ENCODE measurements at places on chromosomes 2 and 18. TPM values are rescaled to one million over a fixed set of nuclear protein-coding genes. Genes with fewer than 3 reads are reported as not detected.

- no peak for DNase-seq
Measured at GRCh38 chr2:95386031-95386430, 16.5 kb upstream of the FAHD2A start.

Gene CDK15
- 1.8 TPM for total RNA-seq

GRCh38 chr2:175383286-175383685 lies 201.8 kb upstream of the ATP5MC3 start:
- DNase-seq: no peak

GRCh38 chr2:238496756-238497609 lies 70.3 kb downstream of the ASB1 start:
- DNase-seq: peak; percentile 11

- DNase-seq: no peak
Measured at GRCh38 chr18:23574611-23575308, 11.5 kb downstream of the NPC1 start.

- no peak for DNase-seq
Measured at GRCh38 chr2:118989481-118989880, 47.5 kb downstream of the MARCO start.

DNA sequence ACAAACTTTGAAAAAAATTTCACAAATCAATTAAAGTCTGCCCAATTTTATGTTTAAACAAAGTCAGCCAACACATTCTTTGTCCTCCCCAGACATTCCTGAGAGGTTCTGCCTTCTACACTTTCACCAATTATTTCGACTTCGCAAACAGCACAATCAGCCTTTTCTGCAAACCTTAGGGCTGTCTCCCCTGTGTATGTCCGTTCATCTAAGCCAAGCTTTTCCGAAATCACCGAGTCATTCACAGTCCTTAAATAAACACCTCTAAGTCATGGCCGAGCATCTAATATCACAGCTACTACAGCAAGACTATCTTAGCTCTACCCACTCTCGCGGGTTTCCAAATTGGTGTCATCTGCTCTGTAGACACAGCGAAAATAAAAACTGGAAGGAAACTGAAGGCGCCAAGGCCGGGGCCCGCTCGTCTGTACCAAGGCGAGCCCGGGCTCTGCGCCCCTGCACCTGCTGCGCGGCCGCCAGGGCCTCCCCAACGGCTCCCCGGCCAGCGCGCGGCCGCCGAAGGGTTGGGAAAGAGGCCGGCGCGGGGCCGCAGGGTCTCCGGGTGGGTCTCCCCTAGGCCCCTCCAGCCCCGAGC lies 730 bp downstream of the ODC1 start:
- no peak for DNase-seq

DNA sequence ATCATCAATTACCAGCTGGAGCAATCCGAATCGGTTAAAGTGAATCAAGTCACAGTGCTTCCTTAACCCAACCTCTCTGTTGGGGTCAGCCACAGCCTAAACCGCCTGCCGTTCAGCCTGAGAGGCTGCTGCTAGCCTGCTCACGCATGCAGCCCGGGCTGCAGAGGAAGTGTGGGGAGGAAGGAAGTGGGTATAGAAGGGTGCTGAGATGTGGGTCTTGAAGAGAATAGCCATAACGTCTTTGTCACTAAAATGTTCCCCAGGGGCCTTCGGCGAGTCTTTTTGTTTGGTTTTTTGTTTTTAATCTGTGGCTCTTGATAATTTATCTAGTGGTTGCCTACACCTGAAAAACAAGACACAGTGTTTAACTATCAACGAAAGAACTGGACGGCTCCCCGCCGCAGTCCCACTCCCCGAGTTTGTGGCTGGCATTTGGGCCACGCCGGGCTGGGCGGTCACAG lies 496 bp upstream of the ITGA4 start:
- DNase-seq: peak; percentile 22

Gene HOXD8
- 39.8 TPM for total RNA-seq

DNA sequence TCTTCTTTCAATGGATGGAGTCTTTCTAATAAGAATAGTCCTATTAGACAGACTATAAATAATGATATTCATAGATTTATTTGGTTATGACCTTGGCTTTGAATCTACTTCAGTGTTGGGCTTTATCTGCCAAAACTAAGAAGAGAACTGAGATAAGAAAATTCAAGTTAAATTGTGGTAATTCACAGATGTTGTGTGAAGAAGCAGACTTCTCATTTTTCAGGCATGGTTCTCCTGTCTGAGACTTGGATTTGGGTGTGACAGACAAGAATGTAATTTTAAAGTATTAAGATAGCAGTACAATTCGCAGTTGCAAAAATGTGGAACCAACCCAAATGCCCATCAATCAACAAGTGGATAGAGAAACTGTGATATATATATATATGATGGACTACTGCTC lies 124.7 kb downstream of the QPCT start:
- DNase-seq: no peak

GRCh38 chr2:25266399-25266798 lies 75.3 kb downstream of the DNMT3A start:
- DNase-seq: no peak

Gene TTR
- total RNA-seq: 1.1 TPM

Gene RAX
- total RNA-seq: not detected

DNA sequence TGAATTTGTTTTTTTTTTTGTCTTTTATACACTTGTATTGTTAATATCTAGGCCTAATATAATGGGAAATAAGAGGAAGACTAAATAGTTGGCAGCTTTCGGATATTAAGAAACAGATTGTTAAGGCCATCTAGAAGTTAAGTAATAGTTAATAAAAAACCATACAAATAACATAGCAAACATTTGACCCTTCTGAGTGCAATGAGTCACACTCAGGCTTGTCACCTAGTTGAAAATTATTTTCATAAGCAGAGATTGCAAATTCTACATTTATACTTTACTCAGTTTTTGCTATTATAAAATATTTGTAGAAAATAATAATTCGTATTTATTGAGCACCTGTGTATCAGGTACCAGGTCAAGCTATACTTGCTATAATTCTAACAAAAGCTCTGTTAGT lies 2.4 kb downstream of the NUP35 start:
- DNase-seq: no peak

Gene NPPC
- not detected for total RNA-seq

Gene GKN1
- not detected for total RNA-seq

Measured in testis (tissue), 5 donors.